RCC 7860 (cell line): ENCODE measurements at places on chromosomes 4 and X.

DNA sequence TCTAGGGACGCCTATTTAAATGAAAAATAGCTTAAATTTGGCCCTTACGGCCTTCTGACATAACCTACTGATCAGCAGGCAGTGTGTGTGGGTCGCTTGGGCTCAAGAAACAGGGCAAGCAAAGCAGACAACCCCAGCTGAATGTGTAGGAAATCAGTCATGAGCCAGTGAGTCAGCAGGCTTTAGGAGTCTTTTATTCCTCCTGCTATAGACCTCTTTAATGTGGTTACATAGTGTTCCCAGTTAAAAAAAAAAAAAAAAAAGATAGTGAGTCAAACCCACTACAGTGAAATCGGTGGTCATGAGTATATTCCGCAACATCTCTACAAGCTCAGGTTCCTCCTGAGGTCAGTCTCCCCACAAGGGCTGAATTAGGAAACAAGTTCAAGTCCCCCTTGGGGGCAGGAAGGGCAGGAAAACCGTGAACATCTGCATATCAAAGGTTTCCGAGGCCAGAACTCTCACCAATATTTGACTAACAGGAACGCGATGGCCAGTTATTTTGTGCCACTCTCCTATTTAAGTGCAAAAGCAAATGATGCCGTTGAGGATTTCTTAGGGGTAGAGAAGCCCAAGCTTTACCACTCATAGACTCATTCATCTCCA, 32.7 kb downstream of the ACSL1 start:
- peak; percentile 92 for DNase-seq

- DNase-seq: no peak
Observed at GRCh38 chr4:38284294-38285030, 324.3 kb downstream of the PTTG2 start.

- DNase-seq: peak; percentile 9
Observed at GRCh38 chr4:61533140-61533539, 333.0 kb downstream of the ADGRL3 start.

DNA sequence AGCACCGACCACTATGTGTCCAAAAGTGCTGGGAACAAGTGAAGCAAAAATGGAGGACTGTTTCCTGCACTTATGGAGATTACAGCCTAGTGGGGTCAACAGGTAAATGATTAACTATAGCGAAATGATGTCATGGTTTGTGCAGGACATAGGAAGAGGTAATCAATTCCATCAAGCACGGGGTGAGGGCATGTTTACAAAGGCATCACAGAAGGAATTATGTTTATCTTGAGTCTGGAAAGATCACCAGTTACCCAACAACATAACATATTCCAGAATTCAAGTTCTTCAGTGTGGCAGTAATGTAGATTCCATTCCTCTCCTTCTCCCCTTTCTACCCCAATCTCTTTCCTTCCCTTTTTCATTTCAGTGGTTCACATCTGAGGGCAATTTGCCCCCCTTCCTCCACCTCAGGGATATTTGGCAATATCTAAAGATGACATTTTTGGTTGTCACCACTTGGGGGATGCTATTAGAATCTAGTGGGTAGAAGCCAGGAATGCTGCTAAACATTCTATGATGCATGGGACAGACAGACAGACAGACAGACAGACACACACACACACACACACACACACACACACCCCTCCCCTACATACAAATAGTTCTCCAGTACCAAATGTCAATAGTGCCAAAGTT, 24.1 kb downstream of the FAM47E start:
- DNase-seq: no peak

DNA sequence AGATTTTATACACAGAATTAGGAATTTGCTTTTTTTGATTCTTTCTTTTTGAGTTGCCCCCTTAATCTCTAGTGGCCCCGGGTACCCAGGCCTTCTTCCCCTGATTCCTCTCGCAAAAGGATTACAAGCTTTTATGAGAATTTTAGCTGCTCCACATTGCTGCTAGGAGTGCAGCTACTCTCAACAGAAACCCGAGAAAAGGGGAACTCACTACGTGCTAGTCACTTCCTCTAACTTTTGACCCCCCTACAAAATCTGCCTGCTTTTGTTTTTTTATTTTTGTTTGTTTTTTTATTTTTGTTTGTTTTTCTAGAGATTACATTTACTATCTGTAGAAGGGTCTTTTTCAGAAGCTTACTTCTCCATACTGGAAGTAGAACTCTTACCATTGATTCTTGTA, 64.1 kb downstream of the ZNF81 start:
- DNase-seq: no peak

- DNase-seq: no peak
Observed at GRCh38 chr4:137536789-137537561, 4.7 kb upstream of the PCDH18 start.

- no peak for DNase-seq
Observed at GRCh38 chr4:106344647-106344970, 24.0 kb downstream of the GIMD1 start.

GRCh38 chr4:101604976-101605375, 185.6 kb upstream of the BANK1 start:
- no peak for DNase-seq

DNA sequence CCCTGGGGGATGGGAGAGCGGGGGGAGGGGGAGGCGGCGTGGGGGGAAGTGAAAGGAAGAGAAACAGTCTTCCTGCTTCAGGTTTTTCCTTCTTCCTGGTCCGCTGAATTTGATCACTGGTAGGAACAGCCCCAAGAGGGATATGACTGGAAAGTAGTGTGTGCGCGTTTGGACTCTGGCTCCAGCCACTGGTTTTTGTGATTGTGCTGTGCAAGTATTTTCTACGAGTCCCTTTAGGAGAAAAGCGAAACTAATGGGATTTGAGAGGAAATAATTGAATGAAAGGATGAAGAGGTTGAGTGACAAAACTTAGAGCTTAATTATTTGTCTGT, 836 bp downstream of the PRRG1 start:
- DNase-seq: peak; percentile 15

- no peak for DNase-seq
Observed at GRCh38 chrX:153301746-153302145, 19.8 kb downstream of the PNMA6F start.

GRCh38 chr4:106773076-106773905, 262.8 kb downstream of the DKK2 start:
- no peak for DNase-seq

DNA sequence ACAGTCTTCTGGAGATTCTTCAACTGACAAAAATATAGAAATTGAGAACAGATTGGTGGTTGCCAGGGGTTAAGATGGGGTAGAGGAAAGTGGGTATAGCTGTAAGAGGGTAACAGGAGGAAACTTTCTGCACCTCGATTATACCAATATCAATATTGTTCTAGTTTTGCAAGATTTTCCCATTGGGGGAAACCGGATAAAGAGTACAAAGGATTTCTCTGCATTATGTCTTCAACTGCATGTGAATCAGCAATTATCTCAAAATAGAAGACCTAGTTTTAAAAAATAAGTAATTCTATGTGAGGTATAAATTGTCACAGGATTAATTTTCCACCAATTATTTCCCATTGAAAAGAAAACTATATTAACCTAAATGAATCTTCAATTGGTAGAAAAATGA, 65.7 kb downstream of the LRBA start:
- no peak for DNase-seq

- DNase-seq: no peak
Observed at GRCh38 chrX:30819080-30819479, 70.0 kb downstream of the TAB3 start.

DNA sequence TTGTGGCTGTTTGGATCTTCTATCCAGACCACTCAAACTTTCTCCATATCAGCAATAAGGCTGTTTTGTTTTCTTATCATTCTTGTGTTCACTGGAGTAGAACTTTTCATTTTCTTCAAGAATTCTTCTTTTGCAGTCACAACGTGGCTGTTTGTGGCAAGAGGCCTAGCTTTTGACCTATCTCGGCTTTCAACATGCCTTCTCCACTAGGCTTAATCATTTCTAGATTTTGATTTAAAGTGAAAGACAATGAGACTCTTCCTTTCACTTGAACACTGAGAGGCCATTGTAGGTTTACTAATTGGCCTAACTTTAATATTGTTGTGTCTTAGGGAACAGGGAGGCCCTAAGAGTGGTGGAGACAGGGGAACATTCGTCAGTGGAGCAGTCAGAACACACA, 19.1 kb downstream of the FGF2 start:
- peak; percentile 8 for DNase-seq

DNA sequence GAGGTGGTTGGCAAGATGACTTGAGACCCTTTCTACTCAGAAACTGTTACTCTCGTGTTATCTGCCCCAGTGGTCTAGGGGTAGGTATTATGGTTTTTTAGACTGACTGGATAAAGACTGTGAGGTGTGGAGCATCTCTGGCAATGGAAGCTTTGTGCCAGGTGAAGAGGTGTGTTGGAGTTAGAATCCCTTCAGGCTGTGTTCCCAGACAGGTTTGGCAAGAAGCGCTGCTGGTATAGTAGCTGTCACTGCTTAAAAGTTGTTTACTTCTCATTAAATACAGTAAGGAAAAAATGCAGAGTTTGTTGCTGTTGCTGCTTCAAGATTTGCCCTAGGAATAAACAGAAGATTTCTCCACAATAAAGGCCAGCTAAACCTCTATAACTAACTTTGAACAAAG, 35.3 kb downstream of the AREG start:
- no peak for DNase-seq

- no peak for DNase-seq
Observed at GRCh38 chr4:176031922-176032321, 33.7 kb upstream of the WDR17 start.

DNA sequence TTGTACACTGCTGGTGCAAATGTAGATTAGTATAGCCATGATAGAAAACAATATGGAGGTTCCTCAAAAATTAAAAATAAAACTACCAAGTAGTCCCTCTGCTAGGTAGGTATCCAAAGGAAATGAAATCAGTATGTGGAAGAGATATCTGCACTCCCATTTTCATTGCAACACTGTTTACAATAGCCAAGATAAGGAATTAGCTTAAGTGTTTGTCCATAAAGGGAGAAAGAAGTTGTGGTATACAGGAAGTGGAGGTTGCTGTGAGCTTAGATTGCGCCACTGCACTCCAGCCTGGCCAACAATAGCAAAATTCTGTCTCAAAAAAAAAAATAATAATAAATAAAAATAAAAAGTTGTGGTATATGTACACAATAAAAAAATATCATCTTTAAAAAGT, 325.0 kb upstream of the EMCN start:
- DNase-seq: no peak

DNA sequence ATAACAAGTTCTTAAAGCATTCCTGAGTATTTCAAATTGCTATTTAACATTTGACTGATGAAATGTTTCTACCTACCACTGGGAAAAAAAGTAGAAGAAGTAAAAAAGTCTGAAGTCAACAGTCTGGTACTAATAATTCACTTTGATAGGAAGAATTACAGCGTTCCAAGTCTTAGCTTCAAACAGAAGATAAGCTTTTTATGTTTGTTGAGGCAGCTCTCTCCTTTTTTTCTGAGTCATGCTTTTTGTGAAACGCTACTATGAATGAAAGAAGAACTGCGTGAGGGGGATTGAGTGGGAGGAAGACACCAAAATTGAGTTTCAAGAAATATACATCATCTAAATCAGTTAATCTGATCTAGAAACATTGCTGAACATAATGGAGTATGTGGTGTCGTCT, 13.0 kb upstream of the KDR start:
- no peak for DNase-seq

DNA sequence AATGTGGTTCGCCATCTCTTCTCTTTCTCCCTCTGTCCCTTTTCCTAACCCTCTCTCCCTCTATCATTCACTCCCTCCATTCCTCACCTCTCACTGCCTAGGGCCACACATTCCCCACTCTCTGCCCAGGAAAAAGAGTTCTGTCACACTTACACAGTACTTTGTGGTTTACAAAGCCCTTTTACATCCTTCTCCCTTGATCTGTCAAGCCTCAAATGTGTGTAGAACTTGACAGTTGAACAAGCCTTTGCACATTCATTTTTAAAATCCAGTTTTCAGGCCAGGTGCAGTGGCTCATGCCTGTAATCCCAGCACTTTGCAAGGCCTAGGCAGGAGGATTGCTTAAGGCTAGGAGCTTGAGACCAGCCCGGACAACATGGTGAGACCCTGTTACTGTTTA, 156.3 kb downstream of the VSIG4 start:
- DNase-seq: no peak

DNA sequence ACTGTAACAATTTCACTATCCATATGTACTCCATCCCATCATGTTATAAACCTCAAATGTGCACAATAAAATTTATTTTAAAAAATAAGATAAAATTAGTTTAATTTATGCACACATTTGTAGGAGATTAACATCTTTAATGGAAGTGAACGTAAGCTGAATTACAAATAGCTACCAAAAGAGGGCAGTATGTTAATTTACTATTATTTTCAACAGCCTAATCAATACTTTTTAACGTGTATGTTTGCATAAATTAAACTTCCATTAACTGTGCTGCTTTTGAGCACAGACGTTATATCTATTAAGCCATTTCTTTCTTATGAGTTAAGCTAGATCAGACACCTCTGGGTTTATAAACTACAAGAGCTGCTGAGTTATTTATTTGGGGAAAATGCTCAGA, 56.5 kb upstream of the PHKA2 start:
- no peak for DNase-seq

GRCh38 chr4:156832886-156833285, 138.7 kb downstream of the PDGFC start:
- DNase-seq: no peak

- peak; percentile 44 for DNase-seq
Observed at GRCh38 chrX:30620980-30621618, 32.1 kb upstream of the GK start.

- DNase-seq: no peak
Observed at GRCh38 chr4:37890801-37891259, at the start of gene TBC1D1. TBC1D1 (plus strand) TSS chr4:37891084; CDS start chr4:37902096, 11,012 bp downstream.

GRCh38 chr4:78904143-78904542, 35.1 kb downstream of the PAQR3 start:
- no peak for DNase-seq

DNA sequence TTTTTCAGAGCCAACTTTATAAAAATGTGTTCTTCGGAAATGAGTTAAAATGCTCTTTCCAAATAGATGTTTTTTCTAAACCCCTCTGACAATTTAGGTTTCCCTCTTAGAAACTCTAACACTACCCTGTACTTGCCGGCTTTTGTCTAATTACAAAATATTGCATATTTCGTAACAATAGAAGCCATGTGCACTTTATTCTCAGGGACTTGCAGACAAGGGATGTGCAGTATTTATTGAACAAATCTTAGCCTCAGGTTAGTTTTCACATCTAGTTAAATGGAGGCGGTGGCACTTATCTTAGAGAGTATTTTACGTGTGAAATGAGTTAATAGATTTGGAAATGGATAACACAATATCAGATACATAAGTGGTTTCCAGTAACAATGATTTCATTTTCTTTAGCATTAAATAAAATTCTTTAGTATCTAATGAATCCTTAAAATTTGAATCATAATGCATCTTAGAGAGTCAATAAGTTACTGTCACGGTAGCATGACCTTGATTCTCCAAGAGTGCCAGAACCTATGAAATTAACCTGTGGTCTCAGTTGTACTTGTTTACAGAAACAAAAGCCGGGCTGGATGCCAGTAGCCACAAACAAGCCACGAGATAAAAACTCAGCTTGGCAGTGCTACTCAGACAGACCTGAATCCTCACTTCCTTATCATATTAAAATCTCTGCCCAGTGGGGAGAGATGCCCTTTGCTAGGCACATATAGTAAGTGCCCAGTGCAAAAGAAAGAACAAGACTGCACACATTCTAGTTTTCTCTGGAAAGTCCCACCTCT, 772 bp upstream of the PABPC4L start:
- DNase-seq: no peak
